ENCODE measurements at places on chromosomes 16 and 17. TPM values are rescaled to one million over a fixed set of nuclear protein-coding genes. Genes with fewer than 3 reads are reported as not detected.

- DNase-seq, result peak; percentile 82
Measured at GRCh38 chr16:53509906-53510703, 7.1 kb upstream of the AKTIP start.

DNA sequence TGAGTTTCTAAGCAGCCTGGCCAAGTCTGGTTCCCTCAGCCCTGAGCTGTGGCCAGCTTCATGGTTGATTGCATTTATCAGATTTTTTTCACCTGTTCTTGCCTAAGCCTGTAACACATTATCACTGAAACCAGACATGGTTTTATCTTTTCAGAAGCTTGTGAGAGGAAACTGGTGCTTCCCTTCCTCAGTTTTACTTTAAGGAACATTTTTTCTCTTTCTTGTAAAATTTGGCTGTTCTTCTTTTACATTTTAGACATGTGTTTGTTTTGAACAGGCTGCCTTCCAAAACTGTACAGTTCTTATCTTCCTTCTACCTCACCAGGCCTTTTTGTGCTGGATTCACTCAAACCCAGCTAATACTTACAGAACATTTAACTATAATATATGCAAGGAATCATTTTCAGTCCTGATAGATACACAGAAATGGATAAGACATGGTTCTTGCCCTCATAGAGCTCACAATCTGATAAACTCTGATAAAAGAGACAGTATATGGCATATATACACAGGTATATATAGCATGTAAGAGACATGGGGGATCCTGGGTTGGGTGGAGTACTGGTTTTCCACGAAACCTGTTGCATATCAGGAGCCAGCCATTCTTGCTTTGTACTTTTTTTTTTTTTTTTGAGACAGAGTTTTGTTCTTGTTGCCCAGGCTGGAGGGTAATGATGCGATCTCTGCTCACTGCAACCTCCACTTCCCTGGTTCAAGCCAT, 44.5 kb downstream of the ZNRF1 start:
- no peak for DNase-seq

GRCh38 chr16:13808102-13808501, 111.9 kb upstream of the ERCC4 start:
- DNase-seq, result no peak

DNA sequence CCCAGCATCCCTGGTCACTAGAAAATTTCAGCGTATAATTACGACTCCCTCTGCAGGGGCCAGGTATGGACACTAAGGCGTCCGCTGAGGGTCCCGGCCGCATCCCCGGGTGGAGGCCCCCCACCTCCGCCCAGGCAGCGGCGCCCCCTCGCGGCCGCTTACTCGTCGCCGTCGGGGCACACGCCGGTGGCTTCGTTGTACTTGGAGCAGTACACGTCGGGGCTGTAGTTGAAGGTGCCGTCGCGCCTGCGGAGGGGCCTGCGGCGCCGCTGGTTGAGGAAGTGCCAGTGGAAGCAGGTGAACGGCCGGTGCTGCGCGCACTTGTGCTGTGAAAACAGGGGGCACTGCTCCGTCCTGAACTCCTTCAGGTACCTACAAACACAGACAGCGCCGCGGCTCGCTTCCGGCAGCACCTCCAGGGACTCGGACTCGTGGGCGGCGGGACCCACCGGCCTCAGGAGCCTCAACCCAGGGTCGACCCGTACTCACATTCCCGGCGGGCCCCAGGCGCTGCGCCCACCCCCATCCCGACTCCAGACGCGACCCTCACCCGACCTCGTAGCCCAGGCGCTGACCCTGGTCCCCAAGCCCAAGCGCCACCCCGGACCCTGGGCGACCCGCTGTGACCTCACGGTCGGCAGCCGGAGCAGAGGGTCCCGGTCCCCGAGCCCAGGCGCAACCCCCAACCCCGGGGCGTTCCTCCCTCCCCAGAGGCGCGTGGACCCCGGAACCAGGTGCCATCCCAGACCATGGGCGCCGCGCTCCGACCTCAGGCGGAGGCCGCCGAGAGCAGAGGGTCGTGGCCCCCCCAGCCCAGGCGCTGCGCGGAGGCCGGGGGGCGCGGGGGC, 596 bp downstream of the UNKL start:
- peak; percentile 62 for DNase-seq

GRCh38 chr16:70650216-70650615, 3.9 kb downstream of the IL34 start:
- no peak for DNase-seq

- DNase-seq, result peak; percentile 49
Measured at GRCh38 chr17:66580184-66580955, 254.5 kb upstream of the CACNG5 start.

DNA sequence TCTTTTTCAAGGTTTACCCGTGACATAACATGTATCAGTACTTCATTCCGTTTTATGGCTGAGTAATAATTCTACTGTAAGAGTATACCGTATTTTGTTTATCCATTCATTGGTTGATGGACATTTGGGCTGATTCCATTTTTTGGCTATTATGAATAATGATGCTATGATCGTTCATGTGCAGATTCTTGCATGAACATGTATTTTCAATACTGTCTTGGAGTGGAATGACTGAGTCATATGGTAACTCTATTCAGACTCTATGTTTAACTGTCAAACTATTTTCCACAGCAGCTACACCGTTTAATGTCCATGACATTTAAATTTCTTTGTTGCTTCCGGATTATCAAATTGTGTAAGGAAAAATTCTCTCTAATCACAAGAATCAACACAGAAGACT, 17.9 kb downstream of the BFAR start:
- no peak for DNase-seq

GRCh38 chr16:877242-878071, 76.9 kb upstream of the GNG13 start:
- DNase-seq, result no peak

DNA sequence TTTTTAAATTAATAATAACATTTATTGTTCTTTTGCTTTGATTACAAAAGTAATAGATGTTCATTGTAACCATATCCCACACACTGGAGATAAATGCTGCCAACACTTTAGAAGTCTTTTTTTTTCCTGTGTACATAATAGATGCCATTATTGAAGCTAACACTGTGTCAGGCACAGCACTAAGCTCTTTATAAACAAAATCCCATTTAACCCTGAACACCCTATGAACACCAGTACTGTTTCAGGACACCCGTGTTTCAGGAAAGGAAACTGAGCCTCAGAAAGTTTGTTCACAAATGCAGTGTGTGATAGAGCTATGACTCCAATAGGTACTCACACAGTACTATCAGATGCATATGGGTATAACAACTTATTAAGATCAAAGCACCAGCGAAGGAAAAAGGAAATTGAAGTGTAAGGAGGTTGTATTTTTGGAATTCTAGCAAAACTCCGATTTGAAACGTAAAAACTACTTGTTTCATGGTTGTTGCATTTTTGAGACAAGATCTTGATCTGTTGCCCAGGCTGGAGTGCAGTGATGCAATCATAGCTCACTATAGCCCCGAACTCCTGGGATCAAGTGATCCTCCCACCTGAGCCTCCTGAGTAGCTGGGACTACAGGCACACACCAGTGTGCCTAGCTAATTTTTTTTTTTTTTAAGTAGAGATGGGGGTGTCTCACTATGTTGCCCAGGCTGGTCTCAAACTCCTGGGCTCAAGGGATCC, 2.0 kb upstream of the KIFC3 start:
- no peak for DNase-seq

- no peak for DNase-seq
Measured at GRCh38 chr16:69329369-69330285, 761 bp downstream of the PDF start.

DNA sequence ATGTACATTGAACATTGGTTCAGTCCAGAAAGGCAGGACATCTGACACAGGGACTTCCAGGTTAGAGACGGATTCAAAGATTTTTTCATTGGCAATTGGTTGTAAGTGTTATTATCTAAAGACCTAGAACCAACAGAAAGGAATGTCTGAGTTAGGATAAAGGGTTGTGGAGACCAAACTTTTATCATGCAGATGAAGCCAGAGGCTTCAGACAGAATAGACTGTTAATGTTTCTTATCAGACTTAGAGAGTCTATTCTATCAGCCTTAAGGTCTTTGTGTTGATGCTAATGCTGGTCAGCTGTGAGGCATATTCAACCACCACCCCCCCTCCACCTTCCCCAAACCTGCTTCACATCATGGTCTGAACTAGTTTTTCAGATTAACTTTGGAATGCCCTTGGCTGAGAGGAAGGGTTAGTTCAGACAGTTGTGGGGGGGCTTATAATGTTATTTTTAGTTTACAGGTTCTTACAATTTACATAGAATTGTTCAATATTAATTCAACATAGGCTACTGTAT, 2.1 kb upstream of the ITGB3 start:
- DNase-seq, result no peak

GRCh38 chr17:7289256-7290032, 5.0 kb downstream of the YBX2 start:
- DNase-seq, result no peak

GRCh38 chr16:71792176-71792575, 16.5 kb downstream of the AP1G1 start:
- DNase-seq, result no peak

DNA sequence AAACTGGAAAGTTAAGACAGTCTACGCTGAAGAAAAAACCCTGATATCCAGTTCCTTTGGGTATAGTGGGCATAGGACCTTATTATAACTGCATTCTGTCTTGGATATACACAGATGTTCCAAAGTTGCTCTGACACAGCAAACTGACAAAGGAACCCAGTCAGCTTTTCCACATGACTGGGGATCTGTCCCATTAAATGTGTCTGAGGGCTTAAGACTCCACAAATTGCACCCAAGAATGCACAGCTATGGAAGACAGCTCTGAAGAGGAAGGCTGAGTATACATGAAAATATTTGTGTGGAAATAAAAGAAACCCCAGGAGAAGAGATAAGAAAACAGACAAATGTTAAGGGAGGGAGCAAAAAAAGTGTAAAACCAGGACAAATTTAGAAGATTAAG, 114.1 kb downstream of the SPAG9 start:
- DNase-seq, result no peak

DNA sequence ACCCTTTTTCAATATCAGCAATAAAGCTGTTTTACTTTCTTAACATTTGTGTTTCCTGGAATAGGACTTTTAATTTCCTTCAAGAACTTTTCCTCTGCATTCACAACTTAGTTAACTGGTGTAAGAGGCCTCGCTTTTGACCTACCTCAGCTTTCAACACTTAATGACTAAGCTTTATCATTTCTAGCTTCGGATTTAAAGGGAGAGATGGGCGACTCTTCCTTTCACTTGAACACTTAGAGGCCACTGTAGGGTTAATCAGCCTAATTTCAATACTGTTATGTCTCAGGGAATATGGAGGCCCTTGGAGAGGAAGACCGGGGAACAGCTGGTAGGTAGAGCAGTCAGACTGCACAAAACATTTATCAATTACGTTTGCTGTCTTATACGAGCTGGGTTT, 4.7 kb downstream of the SYNRG start:
- no peak for DNase-seq

GRCh38 chr17:62950067-62950466, 16.0 kb upstream of the TANC2 start:
- peak; percentile 96 for DNase-seq

DNA sequence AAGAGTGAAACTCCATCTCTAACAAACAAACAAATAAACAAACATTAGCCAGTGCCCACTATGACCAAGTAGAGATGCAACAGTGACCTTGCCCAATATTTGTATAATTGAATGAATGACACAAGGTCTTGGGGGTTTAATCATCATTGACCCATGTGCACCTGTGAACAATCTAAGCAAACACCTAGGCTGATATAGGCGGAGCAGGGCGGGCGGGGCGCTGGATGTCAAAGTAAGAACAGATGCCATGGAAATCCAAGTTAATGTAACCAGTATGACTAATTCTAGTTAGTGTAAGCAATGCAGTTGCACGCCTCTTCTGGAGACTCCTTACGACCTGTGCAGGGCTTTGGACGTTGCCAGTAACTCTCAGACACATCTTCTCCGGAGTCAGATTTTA, 17.6 kb downstream of the RCVRN start:
- DNase-seq, result no peak

GRCh38 chr16:20760346-20760745, 3.5 kb upstream of the ACSM3 start:
- DNase-seq, result no peak

GRCh38 chr17:17757391-17757791, 76.1 kb downstream of the RAI1 start:
- no peak for DNase-seq

- no peak for DNase-seq
Measured at GRCh38 chr17:60406887-60407286, 15.0 kb upstream of the USP32 start.

DNA sequence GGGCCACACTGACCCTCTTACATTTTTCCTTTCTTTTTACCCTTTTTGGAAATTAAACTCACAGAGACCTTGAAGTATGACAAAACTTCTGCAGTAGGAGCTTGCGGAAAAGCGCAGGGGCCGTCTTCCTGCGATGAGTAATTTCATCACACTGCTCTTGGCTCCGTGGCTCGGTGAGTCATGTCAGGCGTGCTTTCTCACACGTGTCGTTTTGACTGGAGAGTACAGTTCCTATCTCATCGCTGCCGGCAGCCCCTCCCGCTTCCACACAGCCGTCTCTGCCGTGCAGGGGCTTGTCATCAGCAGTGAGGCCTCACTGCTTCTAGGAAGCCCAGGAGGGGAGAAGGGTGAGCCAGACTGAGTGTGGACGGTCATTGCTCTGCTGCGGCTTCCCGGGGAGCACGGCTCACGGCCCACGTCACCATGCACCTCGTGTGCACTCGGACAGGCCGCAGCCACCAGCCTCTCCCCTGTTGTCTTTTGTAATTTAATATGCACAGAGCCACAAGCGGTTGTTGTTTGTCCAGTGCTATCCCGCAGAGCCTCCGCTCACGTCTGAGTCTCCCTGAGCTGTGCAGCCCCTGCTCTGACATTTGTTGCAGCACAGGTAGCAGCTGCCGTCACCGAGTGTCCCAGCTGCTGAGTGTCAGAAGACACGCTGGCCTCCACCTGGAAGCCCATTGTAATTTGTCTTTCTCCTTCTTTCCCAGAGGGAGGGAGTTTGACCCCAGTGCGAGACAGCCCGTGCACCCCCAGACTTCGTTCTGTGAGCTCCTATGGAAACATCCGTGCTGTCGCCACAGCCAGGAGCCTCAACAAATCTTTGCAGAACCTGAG, 99.4 kb upstream of the CHMP6 start:
- DNase-seq, result peak; percentile 97

DNA sequence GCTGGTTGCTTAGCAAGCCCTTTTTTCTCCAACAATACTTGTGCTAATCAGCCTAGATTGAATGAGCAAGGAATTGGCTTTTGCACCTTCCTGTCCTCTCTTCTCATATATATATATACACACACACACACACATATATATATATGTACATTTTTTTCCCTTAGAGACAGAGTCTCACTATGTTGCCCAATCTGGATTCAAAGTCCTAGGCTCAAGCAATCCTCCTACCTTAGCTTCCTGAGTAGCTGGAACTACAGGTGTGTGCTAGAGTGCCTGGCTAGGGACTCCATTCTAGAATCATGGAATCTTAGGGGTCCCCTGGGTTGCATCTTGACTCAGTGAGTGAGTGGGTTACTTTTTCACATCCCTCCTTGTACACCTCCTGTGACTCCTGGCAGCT, 27.0 kb downstream of the RAI1 start:
- no peak for DNase-seq

The CHST4 gene
- not detected for total RNA-seq

The CRLF3 gene
- 11.1 TPM for total RNA-seq

The KCNH6 gene
- total RNA-seq, result 0.06 TPM

The TP53TG3F gene
- not detected for total RNA-seq

The GAS2L2 gene
- total RNA-seq, result not detected

The C17orf107 gene
- total RNA-seq, result 7.4 TPM

The CMTM2 gene
- total RNA-seq, result not detected
